Cardiac atrium fibroblast (primary cell): ENCODE measurements at places on chromosomes 12 and 14. TPM values are rescaled to one million over a fixed set of nuclear protein-coding genes. Genes with fewer than 3 reads are reported as not detected.

HSPB8 gene
- 9.7 and 27.7 TPM in 2 replicates for total RNA-seq

SMIM41 gene
- not detected in 2 replicates for total RNA-seq

AMN gene
- total RNA-seq, result 0.81 and 0.90 TPM in 2 replicates

PTCSC3 gene
- not detected in 2 replicates for total RNA-seq

DHRS2 gene
- total RNA-seq, result 5.5 TPM in 1 of 2 replicates, not detected in the other
